HepG2 (cell line): ENCODE measurements at places on chromosomes 1 and 21.

DNA sequence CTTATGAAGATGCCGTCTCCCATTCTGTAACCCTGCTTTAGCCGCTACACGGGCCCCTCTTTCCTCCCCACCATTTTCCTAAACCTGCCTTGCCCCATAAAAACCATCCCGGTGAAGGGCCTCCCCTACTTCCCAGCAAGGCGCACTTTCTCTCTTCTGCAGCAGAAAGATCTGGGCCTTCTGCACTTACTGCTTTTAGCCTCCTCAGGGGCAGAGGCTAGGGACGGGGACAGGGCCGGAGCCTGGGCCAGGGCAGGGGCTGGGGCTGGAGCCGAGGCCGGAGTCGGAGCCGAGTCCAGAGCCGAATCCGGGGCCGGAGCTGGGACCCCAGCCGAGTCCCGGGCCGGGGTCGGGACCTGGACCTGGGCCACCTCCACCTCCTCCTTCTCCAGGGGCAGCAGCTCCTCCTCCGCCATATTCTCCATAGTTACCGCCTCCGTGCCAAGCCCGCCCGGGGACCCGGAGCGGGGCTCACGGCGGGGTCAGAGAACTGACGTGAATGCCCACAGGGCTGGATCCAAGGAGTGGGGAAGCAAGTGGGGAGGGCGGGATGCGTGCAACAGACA, 382 bp downstream of the TRMT1L start:
- no peak for DNase-seq

DNA sequence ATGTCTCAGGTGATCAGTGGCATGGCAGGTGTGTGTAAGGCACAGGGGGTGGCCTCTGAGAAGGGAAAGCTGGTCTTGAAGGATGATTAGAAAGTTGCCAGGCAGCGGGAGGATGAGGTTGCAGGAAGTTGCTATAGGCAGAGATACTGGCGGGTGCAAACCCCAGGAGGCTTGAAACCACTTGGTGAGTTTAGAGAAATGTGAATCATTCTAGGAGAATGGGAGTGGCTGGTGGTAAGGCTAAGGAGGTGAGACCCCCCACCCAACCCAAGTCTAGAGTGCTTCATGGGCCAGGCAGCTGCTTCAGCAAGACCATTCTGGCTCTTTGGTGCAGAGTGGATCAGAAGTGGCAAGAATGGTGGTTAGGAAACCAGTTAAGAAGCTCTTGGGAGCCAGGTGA, 9.0 kb downstream of the SH2D2A start:
- DNase-seq: no peak

- no peak for DNase-seq
Measured at GRCh38 chr1:56370513-56370912, 208.8 kb downstream of the PLPP3 start.

- DNase-seq: peak; percentile 95
Measured at GRCh38 chr1:19010995-19011844, 54.7 kb upstream of the IFFO2 start.

- DNase-seq: no peak
Measured at GRCh38 chr1:28341591-28341990, 12.8 kb downstream of the MED18 start.

GRCh38 chr1:119587341-119587740, 60.7 kb downstream of the ZNF697 start:
- DNase-seq: peak; percentile 44

DNA sequence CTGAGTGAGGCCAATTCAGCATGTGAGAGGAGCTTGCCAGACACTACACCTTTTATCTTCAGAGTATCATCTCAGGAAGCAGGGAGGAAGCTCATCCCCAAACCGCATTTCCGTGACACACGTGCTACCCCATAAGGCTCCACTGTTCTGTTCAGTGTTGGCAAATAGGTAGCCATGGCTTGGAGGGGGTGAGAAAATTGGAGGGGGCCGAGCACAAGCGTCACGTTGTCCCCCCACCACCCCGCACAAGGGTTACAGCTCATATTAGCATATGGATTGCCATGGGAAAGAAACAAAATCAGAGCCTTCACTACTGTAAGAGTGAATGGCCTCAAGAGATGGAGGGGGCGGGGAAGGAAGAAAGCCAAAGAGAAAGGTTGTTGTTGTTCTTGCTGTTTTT, 46.7 kb downstream of the OLIG1 start:
- DNase-seq: no peak

- DNase-seq: no peak
Measured at GRCh38 chr1:33300673-33301072, 20.2 kb downstream of the A3GALT2 start.

- DNase-seq: no peak
Measured at GRCh38 chr1:233500106-233500505, 113.8 kb upstream of the KCNK1 start.

GRCh38 chr1:99279525-99279924, 15.2 kb downstream of the PLPPR4 start:
- DNase-seq: no peak

DNA sequence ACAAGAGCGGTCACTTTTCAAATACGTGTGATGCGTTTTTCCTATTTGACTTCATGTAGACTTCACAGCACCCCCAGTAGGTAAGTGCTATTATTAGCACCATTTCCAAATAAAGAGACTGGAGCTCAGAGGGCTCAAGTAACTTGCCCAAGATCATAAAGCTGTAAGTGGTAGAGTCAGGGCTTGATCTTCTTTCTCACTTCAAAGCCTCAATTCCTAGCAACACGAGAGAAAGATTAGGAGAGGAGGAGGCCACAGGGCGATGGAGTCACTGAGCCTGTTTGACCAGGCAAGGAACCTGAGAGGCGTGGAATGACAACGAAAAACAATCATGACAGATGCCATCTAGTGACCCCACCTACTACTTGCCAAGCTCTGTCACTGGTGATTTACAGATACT, 181.0 kb downstream of the FOXD2 start:
- no peak for DNase-seq

DNA sequence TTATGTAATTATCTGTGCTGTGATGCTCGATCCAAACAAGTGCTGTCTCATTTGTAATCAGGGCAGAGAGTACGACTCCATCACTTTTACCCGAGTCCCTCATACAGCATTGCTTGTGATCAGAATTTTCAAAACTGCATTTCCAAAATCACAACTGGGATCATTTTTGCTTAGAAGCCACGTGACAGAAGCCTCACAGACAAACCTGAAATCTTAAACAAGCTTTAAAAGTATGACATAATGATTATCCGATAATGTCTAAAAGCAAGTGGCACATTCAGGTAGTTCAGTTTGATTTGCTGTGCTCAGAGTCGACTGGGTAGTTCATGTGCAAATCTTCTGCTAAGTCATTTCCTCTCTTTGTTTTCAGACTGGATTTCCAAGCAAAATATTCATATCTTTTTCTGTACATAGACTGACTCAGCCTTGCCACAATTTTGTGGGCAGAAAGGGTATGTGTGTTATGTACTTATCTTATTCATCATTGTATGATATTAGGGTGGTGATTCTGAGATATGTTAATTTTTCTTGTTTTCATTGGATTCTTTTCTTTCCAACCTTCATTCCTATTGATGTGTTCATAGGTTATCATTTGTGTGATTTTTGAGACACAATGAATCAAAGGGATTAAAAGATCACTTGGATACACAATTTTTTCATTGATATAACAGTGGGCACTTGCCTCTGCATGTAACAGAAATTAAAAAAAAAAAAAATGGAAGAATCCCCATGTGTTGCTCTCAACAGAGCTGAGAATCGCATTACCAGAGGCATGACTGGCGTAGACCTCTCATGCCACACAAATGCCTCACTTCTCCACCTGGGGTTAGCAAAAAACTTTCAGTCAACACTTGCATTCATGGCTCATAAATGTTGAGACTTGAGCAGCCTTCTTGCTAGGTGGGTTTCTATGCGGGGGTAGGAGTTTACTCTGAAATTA, 355.7 kb downstream of the LTN1 start:
- no peak for DNase-seq

GRCh38 chr1:52943876-52944416, 16.9 kb downstream of the SCP2 start:
- DNase-seq: no peak

DNA sequence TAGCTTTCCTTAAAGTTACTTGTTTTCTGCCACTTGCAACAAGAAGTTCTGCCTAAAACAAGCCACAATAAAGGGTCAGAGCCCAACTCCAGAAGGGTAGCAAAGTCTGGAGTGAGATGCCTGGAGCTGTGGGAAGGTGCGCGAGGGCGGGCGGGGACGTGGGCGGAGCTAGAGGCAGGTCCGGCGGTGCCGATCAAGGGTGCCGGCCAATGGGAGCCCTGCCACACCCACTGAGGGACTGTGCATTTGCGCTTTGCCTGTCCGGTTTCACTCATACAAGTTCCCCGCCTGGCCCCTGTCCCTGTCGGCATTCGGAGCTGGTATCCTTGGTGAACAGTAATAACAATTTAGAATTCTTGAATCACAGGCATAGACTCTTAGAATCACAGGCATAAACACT, 732.4 kb downstream of the MATN1 start:
- DNase-seq: no peak

DNA sequence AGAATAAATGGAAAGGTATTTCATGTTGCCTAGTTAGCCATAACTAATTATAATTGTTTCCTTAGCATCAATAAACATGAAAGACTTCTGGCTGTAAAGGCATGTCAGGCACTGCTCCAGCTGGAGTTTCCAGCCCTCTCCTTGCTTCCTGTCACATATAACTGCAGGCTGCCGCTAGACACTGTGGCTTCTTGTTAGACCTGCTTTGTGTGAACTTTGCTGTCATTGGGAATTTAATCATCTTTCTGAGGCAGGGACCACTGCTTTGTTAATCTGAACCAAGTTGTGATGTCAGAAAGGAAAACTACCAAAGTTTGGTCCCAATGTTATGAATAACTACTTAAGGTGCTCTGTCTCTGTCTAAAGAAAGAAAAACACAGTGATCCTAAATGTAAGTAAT, 90.3 kb upstream of the DUSP10 start:
- no peak for DNase-seq

- no peak for DNase-seq
Measured at GRCh38 chr1:221331273-221332183, 410.4 kb downstream of the DUSP10 start.

DNA sequence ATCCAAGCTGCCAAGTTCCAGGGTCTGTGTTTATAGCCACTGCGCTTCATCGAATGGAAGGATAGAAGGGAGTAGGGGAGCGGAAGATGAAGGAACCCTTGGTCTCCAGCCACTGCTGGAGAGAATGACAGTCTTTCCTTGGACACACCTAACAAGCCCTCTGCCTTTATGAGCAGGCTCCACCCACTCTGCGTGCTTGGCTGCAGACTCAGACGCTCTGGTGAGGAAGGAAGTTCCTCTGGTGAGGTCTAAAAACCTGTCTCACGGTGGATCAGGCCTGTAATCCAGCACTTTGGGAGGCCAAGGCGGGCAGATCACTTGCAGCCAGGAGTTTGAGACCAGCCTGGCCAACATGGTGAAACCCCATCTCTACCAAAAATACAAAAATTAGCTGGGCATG, 55.4 kb downstream of the MATN1 start:
- no peak for DNase-seq

DNA sequence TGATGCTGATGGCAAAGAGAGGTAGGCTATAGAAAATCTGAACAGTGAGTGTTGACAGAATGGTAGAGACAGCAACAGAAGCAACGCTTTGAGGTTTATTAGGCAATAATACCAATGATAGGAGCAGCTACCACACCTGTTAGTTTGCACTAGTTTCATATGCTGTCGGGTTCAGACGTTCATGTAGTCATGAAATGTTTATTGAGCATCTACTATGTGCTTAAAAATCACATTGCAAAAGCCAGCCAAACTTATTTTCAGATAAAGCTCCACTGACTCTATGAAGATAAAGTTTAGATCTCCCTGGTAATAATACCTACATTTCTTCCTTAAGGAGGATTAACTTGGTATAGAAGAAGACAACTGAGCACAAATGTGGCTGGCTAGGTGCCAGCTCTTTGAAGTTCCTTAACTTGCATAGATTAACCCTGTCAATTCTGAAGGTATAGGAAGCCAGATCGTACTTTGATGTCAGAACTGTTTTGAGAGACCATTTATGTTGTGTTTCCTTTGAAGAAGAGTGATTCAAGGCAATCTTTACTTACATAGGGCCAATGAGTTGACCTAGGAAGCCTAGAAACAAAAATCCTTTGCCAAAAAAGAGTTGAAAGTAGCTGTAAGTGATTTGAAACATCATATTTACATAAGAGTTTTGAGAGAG, 71.5 kb downstream of the DISP1 start:
- DNase-seq: peak; percentile 43

- DNase-seq: no peak
Measured at GRCh38 chr1:19606817-19607642, 37.1 kb upstream of the NBL1 start.

- DNase-seq: no peak
Measured at GRCh38 chr1:39046613-39047210, 20.6 kb downstream of the NDUFS5 start.

DNA sequence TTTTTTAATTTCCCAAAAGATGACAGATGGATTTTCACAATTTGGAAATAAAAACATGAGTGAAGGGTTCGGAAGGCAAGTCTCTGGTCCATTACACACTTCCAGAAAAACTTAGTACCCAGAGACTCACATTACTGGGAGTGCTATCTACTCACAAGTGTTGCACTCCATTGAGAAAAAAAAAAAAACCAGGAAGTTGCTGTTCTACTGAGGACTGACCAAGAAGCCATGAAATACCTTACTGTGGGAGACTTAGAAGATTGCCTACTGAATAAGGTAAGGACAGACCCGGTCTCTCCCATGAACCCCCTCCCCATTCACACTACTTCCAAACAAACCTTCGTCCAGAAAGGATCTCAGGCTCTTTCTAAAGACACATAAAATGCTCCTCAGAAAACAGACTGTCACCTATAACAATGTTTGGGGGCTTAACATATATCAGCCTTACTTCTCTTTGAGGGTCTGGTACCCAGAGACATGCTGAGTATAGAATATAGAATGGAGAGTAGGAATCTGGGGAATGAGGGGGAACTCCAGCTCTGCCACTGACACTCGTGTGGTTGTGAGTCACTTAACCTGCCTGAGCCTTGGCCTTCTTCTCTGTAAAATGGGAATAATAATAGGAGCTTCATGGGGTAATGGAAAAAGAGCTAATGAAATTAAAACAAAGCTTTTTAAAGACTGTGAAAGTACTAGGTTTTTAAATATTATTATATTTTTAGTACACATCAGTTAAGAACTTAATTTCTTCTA, 1.4 kb downstream of the MAB21L3 start:
- no peak for DNase-seq

DNA sequence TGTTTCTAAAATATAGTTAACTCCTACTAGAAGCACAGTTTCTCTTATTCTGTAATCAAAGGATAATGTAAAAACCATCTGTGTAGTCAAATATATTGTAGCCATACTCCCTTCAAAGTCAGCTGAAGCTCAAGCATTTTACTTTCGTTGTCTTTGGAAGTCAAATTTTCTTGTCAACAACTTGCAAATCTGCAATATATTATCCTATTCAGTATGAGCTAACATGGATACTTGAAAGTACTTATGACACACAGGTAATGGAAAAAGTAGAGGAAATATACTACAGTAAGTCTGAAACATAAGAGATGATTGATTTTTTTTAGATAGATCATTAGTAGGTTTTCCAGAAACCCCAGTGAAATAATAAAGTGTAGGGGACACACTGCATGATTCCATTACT, 121.5 kb downstream of the COL24A1 start:
- no peak for DNase-seq

DNA sequence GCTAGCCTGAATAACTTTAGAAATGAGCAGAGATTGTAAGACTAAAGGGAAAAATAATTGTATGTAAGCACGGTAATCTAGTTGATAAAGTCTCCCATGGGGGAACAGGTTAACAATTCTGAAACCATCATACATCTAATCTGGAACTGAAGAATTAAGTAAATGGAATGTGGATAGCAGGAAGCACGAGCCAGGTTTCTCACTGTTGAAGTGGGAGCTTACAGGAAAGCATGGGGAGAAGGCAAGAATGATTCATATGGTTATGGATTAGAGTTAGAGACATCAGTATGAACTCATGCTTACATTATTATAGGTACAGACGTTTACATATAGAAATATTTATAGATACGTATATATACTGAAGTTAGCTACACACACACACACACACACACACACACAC, 83.0 kb downstream of the LEPR start:
- no peak for DNase-seq
